CD4-positive, alpha-beta T cell treated with Interleukin-17A for 4 hours (primary cell): ENCODE measurements at places on chromosomes 2 and 18.

DNA sequence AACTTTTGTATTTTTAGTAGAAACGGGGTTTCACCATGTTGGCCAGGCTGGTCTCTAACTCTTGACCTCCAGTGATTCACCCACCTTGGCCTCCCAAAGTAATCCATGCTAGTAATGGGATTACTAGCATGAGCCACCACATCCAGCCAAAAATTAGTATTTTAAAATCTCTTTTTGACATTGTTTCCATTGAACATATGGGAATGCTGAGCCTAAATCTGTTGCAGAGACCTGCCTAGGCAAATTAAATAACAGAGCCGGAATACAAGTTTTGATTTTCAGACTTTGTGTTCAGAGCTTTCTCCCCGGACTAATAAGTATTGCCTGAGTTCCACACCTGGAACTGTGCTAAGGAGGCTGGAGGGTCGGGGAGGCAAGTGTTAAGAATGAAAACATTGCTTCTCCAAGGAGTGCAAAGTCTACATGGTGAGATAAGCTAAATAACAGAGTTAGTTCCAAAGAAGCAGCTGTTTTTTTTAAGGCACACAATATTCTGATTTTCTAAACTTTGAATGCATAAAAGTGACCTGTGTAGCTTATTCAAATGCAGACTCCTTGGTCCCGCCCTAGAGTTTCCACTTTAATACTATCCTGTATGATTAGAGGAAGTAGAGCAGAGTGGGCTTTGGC, 150.6 kb upstream of the CELF4 start:
- no peak for DNase-seq

DNA sequence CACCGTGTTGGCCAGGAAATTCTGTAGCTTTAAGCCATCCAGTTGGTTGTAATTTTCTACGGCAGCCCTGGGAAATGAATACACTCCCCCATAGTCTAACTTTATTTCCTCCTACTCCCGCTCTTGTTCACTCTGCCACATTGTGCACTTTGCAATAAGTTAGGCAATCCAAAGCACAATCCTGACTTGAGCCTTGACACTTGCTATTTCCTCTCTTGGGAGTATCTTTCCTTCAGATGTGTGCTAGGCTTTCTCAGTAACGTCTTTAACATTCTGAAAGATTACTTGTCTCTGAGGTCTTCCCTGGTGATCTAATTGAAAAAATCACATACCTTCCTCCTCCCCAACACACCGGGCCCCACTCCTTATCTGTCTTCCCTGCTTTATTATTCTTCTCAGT, 65.9 kb upstream of the RAB27B start:
- DNase-seq, result no peak

- DNase-seq, result no peak
These were observed 79.6 kb upstream of the RAB12 start for GRCh38 chr18:8529609-8530008.

DNA sequence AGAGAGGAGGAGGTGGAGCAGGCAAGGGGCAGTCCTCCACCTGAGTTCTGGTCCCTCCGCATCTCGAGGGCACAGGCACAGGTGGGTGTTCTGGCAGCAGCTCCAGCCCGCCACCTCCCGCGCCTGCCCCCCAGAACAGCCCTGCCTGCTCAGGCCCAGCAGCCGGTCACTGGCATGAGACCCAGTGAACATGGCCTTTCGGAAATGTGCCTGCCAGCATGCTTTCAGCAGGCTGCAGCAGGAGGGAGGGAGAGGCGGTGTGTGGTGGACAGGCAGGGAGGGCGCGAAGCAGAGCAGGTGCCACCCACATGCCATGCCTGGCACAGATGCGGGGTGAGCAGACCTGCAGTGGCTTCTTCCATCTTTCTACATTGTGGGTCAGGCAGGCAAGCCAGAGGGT, 3.4 kb upstream of the OR6B3 start:
- DNase-seq, result no peak

DNA sequence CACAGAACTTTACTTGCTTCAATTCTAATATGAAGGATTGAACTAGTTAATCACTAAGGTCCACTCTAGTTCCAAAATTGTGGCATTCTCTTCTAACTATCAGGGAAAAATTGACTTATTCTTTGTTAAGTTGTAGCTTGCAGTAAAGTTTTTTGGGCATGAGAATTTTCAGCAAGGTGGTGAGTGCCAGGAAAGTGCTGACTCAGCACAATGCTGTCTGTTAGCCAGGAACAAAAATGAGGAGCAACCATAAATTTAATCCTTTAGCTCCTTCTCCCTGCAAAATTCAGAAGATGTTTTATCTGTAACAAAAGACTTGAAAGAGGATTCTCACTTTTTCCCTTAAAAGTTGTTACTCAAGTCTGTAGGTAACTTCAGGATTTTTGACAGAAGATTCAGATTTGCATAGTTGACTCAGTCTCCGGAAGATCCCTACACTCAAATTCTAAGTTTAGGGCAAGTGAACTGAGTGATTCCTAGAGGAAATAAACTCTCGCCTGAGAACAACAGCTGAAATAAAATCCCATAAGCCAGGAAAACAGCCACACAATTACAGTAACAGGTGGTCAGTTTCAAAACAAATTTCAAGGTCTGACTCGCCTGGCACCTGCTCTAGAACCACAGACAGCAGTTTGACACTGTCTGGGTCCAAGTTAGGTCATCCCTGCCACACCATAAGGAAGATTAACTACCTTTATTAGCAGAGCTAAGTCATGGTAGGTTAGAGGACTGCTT, 20.2 kb upstream of the DARS1 start:
- no peak for DNase-seq

DNA sequence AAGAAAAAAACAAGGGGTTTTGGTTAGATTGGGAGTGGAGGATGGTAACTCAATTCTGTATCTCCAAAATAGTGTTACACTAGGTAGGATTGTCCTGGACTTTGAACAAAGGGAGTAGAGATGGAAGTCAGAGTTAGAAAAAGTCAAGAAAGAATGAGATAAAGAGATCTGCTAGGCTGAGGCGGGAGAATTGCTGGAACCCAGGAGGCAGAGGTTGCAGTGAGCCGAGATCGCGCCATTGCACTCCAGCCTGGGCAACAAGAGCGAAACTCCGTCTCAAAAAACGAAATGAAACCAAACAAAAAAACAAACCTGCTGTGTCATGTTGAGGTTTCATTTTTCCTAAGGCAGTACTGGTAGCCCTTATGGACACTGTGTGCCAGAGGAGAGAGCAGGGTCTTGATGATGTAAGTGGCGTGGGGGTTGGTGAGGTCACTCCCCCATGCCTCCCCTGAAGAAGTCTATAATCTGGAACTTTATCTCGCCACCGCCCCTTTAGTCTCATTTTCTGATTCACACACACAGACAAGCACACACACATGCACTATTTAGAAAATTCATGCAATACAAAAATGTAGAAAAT, 10.5 kb downstream of the DRC1 start:
- DNase-seq, result no peak

DNA sequence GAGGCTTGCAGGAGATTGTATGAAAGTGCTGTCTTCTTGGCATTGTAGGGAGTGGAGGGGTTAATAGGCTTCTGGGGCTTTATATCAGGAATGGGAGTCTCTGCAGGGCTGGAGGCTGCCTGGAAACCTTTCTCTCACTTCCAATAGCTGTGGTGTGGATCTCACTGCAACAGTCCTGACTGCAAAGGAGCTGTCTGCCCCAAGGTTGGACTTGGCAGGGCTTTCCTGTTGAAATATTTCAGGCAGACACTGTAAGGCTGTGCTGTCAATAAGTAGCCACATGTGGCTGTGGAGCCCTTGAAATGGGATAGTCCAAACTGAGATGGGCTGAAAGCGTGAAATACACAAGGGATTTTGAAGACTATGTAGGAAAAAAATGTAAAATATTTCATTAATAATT, 399.1 kb upstream of the SPRED2 start:
- DNase-seq, result no peak

DNA sequence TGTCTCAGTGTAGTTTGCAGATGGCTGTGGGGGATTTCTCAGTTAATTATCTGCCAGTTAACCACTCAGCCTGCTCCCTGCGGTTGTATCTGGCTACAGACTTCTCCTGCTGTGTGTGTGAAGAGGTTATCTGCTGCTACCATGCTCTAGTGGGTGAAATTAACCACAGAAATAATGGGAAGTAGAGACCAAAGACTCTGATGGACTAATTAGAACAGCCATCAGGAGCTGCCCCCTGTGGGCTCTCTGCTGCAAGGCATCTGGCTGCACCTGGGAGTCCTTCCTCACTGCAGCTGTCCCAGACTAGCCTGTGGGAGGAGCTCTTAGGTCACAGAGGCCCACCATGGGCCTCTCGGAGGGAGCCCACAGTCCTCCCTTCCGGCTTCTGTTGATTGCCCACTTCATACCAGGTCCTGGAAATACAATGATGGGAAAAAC, 66.6 kb downstream of the CTIF start:
- no peak for DNase-seq

GRCh38 chr2:96697476-96697875, 42.4 kb downstream of the LMAN2L start:
- DNase-seq, result no peak

GRCh38 chr2:201649442-201649841, 6.1 kb upstream of the TMEM237 start:
- DNase-seq, result no peak
